Non-pigmented ciliary epithelial cell (primary cell): ENCODE measurements at places on chromosomes 1 and 21.
A peak's percentile ranks its signal among the peaks of the same experiment; 100 is the strongest.

- DNase-seq, result no peak
Observed at GRCh38 chr1:204511366-204511765, 4.8 kb upstream of the MDM4 start.

DNA sequence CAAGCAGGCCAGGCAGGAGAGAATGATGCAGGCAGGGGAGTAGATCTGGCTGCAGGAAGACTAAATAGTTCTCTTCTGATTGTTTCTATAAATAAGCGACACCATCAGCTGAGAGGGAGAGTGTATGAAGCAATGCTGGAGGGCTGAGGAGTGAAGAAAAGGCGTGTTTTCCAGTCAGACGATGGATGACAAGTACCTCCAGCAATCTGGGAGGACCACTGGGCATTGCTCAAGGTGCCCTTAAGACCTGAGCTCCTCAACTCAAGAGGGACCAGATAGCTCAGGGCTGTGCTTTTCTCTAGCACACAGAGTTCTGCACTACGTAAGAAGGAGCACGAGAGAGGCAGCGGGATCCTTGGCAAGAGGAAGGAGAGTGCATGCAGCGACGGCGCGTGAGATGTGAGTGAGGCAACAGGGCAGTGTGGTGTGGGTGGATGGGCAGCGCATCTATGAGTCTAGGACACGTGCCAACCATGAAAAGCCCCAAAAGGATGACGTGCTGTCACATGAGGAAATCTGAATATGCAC lies 36.0 kb downstream of the PABPC4 start:
- no peak for DNase-seq

DNA sequence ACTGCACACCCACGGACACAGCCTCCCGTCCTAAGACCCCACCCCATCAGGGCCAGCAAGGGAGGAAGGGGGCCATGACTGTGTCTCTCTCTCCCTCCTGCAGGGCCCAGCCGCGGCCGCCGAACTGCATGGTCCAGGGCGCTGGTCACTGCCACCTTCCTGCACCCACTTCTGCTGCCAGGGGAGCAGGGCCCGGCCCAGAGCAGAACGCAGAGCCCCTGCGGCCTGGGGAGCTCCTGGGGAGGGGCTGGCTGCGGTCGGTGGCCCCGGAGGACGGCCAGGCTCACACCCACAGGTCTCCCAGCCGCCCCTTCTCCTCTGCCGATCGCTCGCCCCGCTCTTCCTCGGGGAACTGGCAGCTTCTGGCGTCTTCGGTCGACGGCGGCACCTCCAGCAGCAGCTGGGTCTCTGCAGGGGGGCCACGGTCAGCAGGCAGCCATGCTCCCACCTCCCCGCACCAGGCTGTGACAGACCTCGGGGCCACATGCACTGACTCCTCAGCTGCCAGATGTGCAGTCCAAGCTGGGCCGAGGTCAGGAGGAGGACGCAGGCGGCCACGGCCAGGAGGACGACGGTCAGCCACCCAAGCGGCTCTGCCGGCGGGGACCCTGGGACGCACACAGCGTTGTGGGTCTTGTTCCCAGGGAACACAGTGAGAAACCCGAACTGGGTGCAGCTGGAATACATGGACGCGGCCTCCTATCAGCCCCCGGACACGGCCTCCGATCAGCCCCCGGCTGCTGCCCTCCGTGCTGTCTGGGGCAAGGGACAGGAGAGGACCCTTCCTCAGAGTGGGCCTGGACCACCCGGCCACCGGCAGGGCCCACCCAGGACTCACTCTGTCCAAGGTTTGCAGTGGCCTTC lies 2.6 kb downstream of the TNFRSF18 start:
- DNase-seq, result no peak

DNA sequence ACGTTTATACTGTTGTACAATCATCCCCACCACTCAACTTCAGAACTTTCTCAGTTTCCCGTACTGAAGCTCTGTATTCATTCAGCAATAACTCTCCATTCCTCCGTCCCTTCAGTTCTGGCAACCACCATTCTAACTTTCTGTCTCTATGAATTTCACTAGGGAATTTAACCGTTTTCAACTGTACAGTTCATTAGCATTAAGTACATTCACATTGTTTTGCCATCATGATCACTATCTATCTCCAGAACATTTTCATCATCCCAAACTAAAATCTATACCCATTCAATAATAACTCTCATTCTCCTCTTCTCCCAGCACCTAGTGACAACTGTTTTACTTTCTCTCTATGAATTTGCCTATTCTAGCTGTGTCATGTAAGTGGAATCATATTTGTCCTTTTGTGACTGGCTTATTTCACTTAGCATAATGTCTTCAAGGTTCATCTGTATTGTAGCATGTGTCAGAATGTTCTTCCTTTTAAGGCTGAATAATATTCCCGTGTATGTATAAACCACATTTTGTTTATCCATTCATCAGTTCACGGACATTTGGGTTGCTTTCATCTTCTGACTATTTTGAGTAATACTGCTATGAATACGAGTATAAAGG lies 75.0 kb downstream of the CEP350 start:
- no peak for DNase-seq

GRCh38 chr1:203486618-203487370 lies 7.2 kb upstream of the OPTC start:
- no peak for DNase-seq

GRCh38 chr21:45126204-45126626 lies 51.8 kb downstream of the ADARB1 start:
- DNase-seq, result no peak

- DNase-seq, result no peak
Observed at GRCh38 chr1:81209461-81209860, 591.3 kb upstream of the ADGRL2 start.

DNA sequence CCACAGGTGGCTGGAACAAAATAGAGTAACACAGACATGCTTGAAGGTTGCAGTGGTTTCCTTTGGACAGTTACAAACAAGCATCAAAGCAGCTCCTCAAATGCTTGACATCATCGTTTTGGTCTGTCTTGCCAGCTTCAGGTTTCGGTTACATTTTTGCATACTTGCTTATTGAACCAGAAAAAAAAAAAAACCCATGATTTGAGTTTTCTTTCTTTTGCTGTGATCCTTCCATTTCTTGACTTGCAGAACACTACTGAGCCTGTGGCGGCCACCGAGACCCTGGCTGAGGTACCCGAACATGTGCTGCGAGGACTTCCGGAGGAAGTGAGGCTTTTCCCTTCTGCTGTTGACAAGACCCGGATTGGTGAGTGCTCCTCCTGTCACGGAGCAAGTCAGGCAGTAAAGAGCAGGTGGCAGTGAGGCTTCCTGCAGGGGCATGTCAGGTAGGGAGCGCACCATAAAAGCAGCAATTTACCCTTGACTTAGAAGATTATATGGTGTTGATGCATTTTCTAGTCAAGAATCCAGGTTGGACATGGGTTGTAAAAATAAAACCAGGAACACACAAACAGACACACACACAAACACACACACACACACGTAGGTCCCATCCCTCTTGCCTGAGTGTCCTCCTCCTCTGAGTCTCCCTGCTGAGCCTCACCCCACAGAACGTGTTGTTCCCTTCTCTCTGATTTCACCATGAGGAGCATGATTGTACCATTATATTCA lies 30.9 kb downstream of the PRDM2 start:
- DNase-seq, result no peak

DNA sequence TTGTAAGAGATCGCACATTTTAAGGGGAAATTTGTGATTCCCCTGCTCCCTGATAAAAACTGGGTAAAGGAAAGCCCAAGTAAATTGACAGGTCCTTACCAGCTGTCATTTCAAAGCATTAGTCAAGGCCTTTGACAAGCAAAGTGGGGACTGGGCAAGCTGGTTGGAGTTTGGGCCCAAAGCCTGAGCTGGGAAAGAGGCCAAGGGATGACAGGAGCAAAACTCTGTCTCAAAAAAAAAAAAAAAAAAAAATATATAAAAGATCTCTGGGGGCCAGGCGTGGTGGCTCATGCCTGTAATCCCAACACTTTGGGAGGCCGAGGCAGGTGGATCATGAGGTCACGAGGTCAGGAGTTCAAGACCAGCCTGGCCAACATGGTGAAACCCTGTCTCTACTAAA lies 36.9 kb downstream of the SLC2A1 start:
- DNase-seq, result no peak

DNA sequence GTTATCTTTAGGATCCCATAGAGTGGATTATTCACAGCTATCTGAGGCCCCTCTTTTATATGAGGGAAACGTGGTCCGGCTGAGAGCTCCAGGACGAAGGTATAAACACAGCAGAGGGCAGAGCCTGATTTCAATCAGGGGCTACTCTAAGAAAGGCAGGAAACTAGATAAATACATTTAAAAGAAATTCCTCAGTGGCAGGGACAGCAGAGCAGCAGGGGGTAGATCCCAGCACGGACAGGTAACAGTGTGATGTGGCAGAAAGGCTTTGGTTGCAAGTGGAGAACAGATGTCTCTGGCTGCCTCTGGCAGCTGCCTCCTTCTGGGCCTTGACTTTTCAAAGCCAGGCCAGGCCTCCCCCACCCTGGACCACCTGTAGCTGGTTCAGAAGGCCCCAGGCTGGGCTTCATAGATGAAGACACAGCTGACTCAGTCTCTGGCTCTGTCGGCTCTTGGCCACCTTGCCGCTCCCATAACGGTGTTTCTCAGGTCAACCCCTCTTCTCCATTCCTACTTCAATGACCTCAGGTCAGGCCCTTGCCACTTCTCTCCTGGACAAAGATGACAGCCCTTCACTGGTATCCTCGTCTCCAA lies 43.8 kb downstream of the FAM78B start:
- no peak for DNase-seq

DNA sequence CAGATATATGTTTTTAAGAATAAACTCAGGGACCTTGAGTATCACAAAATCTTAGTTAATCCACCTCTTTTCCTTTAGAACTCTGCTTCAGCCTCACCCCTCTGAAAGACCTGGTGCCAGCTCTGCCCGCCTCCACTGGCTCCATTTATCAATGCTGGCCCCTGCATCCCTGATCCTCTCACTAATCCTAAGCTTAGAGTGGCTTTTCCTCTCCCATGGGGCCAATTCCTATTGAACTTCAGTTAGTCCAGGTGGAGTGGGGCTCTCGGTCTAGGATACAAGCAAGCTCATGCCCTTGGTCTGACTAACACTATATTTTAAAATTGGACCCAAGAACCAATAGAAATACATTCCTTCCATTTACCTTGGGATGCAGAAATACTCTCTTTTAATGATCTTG lies 87.0 kb downstream of the RGS7 start:
- DNase-seq, result no peak

DNA sequence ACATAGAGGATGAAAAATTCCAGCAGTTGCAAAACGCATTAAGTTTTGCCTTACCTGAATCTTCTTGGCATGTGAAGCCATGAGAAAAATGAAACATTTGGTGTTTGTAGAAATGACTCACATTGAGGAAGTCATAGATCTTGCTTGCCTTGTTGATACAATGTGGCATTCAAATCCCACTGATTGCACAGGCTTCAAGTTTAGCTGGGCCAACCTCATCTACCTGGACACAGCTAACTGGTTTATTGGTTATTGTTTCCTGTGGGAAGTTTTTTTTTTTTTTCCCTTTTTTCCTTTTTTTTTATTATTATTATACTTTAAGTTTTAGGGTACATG lies 168.9 kb upstream of the C21orf91 start:
- no peak for DNase-seq

- DNase-seq, result no peak
Observed at GRCh38 chr1:186559601-186560116, 98.7 kb upstream of the PDC start.

- DNase-seq, result peak; percentile 35
Observed at GRCh38 chr21:34938089-34938764, 110.9 kb downstream of the RUNX1 start.

DNA sequence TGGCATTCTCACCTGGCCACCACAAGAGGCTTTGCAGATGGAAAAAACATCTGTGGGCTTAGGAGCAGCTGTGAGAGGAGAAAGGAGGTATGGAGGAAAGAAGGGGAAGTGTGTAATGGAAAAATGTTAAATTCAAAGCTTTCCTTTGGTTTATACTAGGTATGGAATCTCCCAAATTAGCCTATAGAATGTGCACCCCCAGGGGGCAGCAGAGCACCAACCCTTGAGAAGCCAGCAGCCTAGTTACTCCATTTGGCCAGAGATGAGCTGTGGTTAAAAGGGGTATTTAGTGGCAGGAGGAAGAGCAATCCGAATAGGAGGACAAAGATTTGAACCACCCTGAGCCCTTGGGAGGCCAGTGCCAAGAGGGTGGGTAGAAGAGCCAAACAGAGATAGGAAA lies 97.5 kb upstream of the CTTNBP2NL start:
- peak; percentile 19 for DNase-seq

GRCh38 chr1:225469051-225469450 lies 41.2 kb upstream of the LBR start:
- DNase-seq, result no peak

DNA sequence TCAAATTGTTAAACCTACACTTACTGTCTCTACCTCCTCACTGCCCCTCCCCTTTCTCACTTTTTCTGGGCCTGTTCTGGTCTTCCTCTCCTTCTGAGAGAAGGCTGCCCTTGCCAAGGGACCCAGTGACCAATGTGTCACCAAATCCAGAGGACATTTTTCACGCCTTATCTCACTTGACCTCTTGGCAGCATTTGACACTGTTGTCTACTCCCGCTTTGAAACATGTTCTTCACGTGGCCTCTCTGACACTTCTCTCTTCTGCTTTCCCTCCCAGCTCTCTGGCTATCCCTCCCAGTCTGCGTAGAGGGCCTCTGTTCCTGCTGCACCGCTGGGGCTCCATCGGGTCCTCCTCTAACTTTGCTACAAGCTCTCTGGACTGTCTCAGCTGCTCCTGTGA lies 25.3 kb downstream of the KCNQ4 start:
- no peak for DNase-seq

GRCh38 chr1:179318491-179318890 lies 24.9 kb downstream of the SOAT1 start:
- DNase-seq, result no peak

DNA sequence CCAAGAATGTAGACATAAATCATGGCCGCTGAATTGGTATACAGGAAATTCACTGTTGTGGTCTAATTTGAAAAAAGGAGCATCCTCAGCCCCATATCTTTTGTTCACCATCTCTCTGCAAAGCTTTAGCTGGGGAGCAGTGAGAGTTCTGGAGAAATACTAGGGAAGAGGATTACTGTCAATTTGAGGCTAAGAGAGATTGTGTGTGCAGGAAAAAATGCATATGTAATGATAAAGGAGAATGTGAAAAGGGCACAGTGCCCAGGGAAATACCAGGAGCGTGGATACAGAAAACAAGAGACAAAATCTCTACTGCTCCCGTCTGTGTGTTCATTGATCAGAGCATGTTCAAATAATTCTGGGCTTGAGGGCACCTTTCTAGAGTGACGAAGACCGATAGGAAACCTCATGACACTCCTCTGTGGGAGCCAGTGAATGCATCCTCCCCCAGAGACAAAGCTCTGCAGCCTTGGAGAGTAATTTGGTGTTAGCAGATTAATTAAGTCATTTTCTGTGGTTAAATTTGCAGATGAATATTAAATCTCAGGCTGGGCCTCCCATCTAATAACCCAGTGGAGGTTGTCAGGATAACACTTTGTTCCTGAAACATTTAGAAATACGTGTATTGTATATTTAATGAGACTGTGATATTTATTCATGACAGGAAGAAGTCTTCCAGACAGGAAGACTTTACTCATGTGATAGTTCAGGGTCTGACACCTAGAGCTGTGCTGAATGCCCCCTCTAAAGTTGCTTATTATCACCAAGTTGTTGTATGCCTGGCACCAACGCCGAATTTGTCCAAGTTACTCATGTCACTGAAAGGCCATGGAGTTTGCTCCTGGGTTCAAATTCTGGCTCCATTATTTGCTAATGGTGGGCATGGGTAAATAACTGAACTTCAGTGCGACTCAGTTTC lies 287.3 kb upstream of the SGIP1 start:
- DNase-seq, result no peak
